ENCODE measurements at places on chromosomes 4 and X.

DNA sequence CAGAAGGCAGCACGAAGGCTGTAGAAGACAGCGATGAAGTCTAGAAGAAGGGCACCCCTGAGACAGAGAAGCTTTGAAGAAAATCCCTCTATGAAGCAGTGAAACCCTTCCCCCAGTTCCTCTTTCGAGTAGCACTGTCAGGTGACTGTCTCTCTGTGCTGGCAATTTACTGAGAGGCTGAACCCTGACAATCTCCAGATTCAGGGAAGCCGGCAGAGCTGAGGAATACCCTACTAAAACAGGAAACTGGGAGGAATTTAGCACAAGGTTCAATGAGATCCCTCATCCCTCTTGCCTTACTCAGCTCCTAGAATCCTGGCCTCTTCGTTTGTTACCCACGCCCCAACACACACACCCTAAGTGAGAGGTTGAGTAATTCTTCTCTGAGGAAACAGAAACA lies 239.7 kb upstream of the NOCT start:
- DNase-seq: peak; percentile 79

DNA sequence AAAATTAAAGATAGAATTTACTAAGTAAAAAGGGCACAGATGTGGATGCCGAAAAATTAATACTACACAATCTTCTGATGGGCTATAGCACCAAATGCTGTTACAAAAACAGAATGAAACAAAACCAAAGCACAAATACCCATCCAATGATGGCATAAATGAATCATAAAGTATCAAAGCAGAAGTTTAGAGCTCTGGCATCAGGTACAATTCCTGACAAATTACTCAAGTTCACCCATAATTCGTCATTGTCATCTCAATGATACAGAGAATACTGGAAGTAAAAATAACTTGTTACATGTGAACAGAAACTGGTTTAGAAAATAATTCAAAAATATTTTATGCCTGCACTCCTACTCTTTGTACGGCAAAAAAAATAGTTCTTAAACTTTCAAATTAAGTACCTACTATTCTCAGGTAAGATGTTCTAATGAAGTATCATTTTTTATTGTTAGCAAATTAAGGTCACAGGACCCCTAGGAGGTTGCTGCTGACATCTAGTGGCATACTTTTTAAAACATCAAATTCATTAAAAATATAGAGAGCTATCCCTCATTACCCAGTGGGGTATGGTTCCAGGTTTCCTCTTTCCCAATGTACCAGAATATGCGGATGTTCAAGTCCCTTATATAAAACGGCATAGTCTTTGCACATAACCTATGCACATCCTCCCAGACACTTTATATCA lies 126.1 kb downstream of the INPP4B start:
- no peak for DNase-seq

GRCh38 chr4:123104310-123105025 lies 182.1 kb upstream of the NUDT6 start:
- no peak for DNase-seq

DNA sequence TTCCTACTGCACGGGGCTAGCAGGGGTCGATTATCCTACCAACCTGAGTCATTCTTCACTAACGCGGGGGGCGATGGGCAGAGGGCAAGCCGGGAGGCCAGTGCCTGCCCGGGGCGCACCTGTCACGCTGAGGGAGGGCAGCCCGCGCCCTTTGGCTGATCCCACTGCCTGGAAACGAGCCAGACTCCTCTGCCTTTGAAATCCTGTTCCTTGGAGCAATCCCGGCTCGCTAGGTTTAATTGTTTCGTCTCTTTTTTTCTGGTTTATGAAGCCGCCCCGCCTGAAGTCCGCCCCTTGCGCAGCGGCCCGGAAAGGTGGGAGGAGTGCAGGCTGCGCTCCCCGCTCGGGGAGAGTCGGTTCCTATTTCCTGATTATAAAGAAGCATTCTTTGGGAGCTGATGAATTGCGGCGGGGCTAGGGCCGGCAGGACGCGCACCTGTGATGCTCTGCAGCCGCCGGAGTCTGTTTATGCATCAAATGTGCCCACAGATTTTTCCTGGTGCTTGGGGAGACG lies 484.2 kb downstream of the BCOR start:
- DNase-seq: no peak

- DNase-seq: no peak
These were observed 51.5 kb upstream of the BEND2 start for GRCh38 chrX:18272222-18272621.

- no peak for DNase-seq
These were observed 8.0 kb downstream of the RAB28 start for GRCh38 chr4:13476152-13476551.

DNA sequence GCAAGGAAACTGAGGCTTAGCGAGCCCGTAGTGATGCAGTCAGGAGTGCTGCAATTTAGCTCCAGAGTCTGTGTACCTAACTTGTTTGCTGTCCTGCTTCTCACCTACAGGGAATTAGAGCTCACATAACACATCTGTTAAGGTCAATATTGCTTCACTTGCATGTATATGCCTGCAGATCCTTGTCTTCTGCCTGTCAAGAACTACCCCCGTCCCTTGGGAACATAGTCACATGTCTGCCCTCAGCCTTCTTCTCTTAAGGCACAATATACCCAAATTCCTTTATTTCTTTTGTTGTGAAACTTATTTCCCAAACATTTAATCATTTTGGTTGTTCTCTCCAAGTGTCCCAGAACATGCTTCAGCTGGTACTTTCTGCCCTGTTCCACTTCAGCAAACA lies 103.3 kb upstream of the LEF1 start:
- no peak for DNase-seq

- peak; percentile 87 for DNase-seq
These were observed 93.9 kb upstream of the JADE1 start for GRCh38 chr4:128715616-128716015.

- DNase-seq: no peak
These were observed 179.9 kb upstream of the BCOR start for GRCh38 chrX:40277672-40278071.

DNA sequence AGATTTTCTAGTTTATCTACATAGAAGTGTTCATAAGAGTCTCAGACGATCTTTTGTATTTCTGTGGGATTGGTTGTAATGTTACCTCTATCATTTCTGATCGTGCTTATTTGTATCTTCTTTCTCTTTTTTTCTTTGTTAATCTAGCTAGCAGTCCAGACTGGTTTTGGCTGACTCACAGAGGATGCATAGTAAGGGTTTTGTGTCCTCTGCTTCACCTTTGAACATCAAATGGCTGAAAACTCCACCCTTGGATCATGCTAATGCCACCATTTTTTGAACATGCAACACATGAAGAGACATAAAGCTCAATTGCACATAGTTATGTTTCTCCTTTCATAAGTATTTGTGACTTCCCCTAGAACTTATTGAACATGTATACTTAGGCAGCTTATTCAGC lies 22.8 kb downstream of the TMPRSS11A start:
- no peak for DNase-seq

DNA sequence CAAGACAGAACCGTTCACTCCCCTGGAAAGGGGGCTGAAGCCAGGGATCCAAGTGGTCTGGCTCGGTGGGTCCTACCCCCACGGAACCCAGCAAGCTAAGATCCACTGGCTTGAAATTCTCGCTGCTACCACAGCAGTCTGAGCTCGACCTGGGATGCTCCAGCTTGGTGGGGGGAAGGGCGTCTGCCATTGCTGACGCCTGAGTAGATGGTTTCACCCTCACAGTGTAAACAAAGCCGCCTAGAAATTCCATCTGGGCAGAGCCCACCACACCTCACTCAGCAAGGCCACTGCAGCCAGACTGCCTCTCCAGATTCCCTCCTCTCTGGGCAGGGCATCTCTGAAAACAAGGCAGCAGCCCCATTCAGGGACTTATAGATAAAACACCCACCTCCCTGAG lies 13.4 kb upstream of the PBDC1 start:
- DNase-seq: no peak

DNA sequence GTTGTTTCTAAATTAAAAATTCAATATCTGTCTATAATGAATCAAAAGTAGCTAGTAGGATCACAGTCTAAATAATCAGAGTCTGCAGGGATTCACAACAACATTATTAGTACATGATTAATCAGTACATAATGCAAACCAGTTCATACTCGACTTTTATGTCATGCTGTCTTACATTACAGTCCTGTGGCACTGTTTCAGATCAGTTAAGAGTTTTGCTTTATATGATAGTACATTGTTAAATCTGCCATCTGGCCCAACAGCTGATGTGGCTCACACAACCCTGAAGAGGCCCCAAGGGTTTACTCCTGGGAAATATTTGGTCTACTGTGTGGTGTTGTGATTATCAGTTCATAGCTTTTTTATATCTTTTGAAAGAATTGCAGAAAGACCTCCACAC lies 247.1 kb upstream of the ETNPPL start:
- DNase-seq: no peak

GRCh38 chr4:140769209-140769608 lies 13.0 kb upstream of the TBC1D9 start:
- no peak for DNase-seq

DNA sequence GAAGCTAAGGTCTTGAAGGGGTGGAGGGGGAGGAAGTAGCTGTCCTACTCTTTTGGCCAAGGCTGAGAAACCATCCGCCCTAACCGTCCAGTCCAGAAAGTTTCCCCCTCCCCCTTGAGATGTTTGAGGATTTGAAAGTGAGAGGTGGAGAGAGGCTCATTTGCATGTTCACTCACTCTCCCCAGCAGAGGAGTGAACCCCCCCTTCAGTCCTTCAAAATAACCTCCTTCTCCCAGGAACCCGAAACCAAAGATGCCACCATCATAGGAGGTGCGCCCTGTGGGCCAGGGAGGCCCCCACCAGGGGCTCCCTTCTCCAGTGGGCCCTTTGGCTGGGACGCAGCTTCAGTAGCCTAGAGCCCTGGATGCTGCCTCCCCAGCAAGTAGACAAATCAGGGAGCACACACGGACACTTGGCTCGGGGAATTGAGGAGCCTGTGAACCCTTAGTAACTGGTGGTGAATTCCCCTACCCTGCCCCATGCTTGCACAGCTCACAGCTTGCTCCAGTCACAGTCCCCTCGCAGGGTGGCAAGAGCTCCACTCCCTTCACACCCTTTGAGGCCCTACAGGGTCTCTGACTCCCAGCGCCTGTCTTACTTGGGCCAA lies 25.6 kb downstream of the ELF4 start:
- peak; percentile 87 for DNase-seq

- no peak for DNase-seq
These were observed 664.5 kb upstream of the HTR2C start for GRCh38 chrX:113919387-113919786.

DNA sequence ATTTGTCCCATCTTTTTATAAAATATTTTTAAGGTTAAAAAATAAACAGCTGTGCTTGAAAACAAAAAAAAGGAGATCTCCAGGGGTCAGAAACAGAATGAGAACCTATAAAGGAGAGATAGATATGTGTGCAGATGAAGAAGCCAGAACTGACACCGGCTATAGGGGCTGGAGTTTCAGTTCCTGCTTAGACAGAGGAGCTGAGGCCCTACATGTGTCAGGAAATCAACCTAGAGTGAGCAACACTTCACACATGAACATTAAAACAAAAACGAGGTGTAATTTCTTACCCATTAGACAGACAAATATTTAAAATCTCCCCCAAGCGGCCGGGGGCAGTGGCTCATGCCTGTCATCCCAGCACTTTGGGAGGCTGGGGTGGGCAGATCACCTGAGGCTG lies 17.8 kb upstream of the HUWE1 start:
- peak; percentile 68 for DNase-seq

- no peak for DNase-seq
These were observed 83.6 kb upstream of the TTC29 start for GRCh38 chr4:147029296-147029695.

DNA sequence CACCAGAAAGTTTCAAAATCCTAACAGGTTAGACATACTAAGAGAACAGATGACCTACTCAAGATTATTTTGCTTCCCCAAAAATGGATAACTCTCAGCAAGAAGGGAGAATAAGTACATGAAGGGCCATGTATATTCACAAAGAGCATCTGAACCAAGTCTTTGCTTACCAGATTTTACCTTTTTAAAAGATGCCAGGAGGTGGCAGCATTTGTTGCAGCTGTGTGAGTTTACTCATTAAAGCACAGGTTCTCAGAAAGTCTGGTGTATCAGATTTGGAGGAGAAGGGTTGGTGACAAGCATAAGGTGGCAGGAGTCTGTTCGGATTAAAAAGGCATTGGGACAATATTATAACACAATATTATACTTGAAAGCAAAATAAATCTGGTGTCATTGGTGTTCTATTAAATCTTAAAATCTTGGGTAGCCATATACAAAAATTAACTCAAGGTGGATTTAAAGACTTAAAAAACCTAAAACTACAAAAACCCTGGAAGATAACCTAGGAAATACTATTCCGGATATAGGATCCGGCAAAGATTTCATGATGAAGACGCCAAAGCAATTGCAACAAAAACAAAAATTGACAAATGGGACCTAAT lies 51.3 kb upstream of the NFKB1 start:
- DNase-seq: peak; percentile 61

DNA sequence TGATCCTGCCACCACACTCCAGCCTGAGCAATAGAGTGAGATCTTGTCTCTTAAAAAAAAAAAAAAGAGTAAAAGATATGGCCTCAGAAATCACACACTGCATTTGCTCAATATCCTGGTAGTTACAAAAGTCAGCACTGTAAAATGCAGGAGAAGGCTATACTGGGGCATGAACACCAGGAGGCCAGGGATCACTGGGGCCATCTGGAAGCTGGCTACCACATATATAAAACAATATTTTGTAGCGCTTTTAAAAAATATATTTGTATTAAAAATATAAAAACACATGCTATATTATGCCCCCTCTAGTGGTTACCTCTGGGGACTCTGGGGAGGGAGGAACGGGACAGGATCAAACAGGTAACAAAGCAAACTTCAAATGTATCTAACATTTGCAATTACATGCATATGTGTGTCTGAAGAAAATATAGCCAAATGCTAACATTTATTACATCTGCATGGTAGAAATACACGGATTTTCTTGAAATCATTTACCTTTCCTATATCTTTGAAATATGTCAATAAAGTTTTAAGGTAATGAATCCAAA lies 4.0 kb downstream of the C4orf46 start:
- DNase-seq: peak; percentile 44

DNA sequence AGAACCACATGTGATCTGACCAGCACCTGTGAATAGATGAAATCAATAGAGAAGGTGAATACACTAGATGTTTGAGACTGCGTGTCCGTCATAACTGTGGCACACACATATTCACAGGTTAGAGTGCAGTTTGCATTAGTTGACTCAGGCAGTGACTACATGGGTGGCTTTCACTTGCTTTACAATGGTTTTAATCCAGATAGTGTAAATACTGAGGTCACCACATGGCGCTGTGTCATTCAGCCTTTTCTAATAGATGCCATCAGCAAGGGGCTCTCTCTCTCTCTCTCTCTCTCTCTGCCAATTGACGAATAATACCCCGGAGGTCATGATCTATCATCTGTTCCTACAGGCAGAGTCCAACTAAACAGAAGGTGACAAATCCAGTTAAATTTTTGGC lies 30.7 kb upstream of the FGF13 start:
- no peak for DNase-seq

DNA sequence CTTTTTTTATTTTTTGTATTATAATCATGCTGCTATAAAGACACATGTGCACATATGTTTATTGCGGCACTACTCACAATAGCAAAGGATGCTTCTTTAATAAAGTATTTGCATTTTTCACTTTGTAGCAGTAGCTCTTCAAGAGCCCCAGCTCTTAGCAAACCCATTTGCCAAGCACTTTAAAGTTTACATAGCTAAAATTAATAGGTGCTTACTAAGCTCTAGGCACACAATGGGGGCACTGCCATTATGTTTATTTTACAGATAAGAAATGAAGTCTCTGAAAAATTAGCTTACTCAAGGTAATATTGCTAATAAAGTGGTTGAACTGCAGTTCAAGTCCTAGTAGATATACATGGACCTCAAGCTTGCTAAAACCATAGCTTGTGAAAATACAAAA lies 230.3 kb upstream of the ARHGAP24 start:
- no peak for DNase-seq

- no peak for DNase-seq
These were observed 48.0 kb upstream of the KLHL8 start for GRCh38 chr4:87268411-87268810.
